CD4-positive, alpha-beta T cell treated with Interleukin-17A for 4 hours (primary cell): ENCODE measurements at places on chromosomes 5 and 9.

GRCh38 chr5:54915466-54916027 is 69.8 kb downstream of the ESM1 start:
- no peak for DNase-seq

- DNase-seq, result no peak
These were observed 16.0 kb downstream of the AQP3 start for GRCh38 chr9:33431420-33431819.

DNA sequence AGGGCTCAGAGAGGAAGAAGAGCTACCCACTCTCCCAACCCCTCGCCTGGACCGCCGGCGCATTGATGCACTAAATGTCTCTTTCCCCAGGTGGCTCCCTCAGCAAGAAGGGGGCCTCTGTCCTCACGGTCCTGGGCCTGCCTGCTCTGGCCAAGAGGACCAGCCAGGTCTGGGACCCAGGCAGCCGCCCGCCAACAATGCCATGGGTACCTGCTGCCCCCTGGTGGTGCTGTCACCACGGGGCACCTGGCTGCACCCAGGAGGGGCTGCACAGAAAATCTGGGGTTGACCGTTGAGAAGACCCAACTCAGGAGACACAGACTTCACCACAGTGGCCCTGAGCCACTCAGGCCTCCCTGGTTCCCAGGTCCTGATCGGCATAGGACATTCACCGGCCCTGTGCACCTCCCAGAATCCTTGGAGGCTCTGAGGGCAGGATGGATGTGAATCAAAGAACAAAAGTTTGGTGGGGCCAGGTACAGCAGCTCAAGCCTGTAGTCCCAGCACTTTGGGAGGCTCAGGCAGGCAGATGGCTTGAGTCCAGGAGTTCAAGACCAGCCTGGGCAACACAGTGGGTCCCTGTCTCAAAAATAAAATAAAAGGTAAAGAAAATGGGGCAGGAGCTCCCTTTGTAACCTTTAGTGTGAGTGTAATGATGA is 2.4 kb upstream of the VAV2 start:
- peak; percentile 87 for DNase-seq

DNA sequence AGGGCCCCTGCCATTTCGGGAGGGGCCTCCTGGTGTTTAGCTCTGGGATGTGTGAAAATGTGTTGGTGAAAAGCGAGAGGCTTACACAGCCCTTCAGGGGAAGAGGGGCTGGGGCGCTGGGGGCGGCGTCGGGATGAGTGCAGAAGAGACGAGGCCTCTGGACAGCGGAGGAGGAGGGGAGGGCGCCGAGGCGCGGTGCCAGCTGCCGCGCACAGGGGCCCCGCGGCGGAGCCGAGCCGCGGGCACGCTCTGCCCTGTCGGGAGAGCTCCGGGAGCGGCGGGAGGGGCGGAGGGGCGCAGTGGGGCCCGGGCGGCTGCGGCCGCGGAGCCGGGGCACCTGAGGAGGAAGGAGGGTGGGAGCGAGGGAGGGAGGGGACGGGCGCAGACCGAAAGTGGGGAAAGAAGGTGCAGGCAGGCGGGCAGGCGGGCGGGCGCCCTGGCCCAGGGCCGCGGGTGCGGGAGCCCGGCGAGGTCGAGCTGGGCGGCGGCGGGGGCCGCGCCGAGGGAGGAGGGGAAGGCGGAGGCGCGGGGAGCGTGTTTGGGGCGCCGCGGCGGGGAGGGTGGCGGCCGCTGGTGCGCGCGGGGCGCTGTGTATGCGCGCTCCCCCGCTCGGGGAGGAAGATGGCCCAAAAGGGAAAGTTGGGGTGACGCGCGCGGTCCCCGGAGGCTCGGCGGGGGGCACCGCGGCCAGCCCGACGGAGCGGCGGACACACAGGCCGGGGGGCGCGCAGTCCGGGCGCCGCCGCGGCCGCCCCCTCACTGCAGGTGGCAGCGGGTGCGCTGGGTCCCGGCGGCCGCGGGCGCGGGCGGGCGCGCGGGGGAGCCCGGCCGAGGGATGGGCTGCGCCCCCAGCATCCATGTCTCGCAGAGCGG is at the start of gene PDE8B:
PDE8B (plus strand) TSS at position 590 of the 873 bp plus-strand sequence; CDS start at position 836, 246 bp downstream.
- peak; percentile 18 for DNase-seq

GRCh38 chr5:41524174-41524573 is 13.8 kb upstream of the PLCXD3 start:
- no peak for DNase-seq

- DNase-seq, result no peak
These were observed 73.0 kb upstream of the SNX2 start for GRCh38 chr5:122701640-122702523.

DNA sequence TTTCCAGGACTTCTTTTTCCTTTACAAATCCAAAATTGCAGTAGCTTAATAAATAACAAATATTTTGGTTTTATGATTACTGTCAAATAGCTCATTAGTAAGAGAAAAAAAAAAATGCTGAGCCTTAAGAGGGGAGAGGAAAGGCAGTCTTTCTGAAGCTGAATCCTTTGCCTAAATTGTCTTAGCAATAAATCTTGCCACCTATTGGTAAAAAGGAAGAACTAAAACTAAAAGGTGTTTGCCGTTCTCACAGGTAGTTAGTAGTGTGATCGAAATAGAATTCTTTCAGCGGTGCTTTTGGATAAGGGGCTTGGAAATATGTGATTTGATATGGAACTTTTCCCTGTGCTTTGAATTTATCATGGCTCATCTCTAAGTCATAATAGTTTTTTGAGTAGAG is 31.2 kb downstream of the PIK3R1 start:
- no peak for DNase-seq

DNA sequence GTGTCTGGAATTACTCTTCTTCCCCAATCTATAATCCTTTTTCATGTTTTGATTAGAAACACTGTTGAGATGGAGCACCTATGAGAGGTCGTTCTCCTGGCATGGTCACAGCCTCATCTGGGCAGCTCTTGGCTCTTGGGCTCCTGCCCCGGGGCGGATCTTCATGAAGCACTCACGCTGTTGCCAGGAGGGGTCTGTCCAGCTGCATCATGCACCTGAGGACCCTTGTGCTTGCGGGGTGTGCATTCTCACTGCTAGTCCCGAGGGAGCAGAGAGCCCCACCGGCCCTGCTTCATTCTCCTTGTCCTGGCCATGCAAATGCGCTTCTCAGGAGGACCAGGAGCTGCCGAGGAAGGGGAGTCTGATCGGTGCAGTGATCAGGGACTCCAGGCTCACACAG is 117.6 kb upstream of the S1PR3 start:
- DNase-seq, result no peak

DNA sequence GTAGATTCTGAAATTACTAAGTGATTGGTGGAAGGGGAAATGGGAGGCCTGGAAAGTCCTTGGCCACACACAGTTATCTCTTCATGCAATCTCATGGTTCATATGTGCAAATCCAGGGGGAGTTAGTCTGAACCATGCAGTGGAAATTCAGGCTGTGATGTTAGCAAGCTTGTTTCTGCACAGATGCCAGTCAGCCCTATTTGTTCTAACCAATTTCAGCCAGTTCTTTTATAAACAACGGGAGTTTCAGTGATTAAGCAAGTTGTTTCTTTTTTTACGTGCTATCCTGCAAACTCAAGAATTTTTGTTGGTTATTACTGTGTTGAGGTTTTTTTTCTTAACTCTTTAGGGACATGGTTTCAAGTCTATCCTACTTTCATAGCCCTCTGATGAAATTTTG is 298.0 kb downstream of the FER start:
- no peak for DNase-seq

- no peak for DNase-seq
These were observed 39.5 kb upstream of the HSPB3 start for GRCh38 chr5:54415896-54416601.

DNA sequence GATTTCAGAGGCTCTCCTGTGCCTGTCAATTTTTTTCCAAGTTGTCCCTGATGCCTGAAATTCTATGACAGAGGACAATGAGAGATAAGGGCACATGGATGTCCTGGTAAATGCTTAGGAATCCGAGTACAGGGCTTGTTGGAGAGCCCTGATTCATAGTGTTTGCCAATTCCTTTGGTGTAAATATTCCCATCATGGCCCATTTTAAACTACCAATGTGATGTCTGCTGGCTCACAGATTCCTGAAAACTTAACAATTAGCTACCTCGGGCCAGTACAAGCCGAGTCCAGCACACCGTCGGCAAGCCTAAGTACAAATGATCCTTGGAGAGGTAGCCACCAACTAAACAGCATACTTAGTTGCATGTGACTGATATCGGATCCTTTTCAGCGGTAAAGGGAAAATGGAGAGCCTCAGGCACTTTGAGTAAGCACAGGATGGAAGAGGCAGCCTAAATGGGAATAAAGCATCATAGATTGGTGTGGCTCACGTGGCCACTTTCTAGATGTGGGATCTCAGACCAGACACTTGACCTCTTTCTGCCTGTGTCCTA is 3.6 kb downstream of the ITK start:
- no peak for DNase-seq

DNA sequence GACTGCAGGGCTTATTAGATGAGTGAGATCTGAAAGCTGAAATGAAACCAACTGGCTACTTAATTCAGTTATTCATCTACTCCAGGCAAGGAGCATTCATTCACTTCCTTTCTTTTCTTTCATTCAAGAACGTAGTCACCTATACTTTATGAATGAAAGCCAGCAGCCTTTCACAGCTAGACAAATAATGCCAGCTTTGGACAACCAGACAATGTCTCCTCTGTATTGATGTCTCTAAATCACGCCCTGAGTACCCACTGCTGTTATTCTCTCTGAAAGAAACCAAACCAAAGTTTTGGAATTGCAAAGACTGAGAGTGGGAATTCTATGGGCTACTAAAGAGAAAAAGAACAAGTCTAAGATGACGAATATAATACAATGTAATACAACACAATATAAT is 121.2 kb upstream of the PTPN3 start:
- no peak for DNase-seq

DNA sequence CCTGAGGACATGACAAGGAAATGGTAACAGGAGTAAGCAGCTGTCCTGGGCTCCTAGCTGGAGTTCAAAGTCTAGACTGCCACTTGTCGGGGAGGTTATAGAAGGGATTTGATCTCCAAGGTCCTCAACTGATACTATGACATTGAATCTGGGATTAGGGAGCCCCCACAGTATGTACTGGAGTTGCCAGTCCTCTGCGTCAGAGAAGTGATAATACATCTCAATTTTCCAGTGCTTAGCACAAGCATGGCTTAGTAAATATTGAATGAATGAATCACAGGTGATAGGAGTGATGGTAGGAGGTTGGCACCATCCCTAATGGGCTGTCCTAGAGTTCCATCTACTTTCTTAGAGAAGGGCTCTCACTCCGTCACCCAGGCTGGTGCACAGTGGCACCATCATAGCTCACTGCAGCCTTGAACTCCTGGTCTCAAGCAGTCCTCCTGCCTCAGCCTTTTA is 6.2 kb upstream of the TPM2 start:
- no peak for DNase-seq

DNA sequence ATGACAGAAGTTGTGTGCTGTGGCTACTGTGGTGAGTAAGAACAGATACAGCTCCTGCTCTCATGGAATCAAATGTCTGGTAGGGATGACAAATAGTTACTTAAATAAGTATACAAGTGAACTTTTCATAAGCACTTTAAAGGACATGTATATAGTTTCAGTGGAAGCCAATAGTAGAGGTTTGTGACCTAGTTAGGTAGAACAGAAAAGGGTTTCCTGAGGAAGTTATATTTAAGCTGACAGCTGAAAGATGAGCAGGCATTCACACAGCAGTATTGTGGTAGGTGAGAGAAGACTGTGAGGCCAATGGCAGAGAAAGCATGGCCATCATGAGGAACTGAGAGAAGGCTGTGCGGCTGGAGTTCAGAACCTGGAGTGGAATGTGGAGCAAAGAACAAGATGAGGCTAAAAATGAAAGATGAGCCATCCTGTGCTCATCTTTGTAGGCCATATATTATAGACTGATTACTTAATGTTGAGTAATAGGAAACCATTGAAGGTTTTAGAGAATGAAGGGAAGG is 15.4 kb downstream of the FAM174A start:
- no peak for DNase-seq

DNA sequence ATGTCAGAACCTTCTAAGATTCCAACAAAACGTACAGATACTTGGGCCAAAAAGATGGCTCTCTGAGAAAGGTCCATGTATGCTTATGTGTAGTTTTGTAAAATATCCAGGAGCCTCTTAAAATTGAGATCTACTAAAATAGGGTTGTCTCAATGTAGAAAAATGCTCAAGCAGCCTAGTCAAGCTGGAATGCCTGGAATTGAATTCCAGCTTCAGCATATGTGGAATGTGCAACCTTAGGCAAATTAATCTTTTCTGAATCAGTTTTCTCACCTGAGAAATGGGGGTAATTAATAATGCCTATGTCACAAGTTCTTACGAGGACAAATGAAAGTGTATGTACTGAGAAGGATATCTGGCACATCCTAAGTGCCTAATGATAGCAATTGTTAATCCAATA is 662.4 kb downstream of the DTWD2 start:
- DNase-seq, result no peak

GRCh38 chr9:72954431-72955125 is 1.7 kb upstream of the ALDH1A1 start:
- no peak for DNase-seq

GRCh38 chr5:76821136-76821535 is 2.3 kb downstream of the F2RL1 start:
- no peak for DNase-seq

GRCh38 chr9:98830554-98830953 is 23.1 kb downstream of the GALNT12 start:
- no peak for DNase-seq

- no peak for DNase-seq
These were observed 624.1 kb downstream of the ISL1 start for GRCh38 chr5:52007230-52007858.

DNA sequence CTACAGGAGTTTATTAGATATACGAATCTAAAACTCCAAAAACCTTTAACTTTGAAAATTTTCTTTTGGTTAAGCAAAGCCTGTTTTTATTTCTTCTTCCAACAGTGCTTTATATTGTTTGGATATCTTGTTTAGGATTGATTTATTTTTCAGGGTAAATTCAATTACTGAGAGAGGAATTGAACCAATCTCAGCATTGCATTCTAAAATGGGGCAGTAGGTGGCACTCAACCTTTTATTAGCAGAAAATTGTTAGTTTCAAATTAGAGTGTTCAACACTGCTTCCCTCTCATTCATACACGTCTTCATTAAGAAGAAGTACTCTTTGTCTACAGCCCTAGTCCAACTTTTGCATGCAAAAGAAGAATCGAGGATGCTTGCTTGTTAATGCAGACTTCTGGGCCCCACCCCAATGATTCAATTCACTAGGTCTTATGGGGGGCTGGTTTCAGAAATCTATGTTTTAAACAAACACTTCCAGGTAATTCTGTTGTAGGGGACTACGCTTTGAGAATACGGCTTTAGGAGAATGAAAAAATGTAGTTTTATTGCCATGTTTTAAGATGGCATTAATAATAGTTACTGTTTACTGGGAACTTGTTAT is 26.6 kb downstream of the MRPL22 start:
- DNase-seq, result no peak

DNA sequence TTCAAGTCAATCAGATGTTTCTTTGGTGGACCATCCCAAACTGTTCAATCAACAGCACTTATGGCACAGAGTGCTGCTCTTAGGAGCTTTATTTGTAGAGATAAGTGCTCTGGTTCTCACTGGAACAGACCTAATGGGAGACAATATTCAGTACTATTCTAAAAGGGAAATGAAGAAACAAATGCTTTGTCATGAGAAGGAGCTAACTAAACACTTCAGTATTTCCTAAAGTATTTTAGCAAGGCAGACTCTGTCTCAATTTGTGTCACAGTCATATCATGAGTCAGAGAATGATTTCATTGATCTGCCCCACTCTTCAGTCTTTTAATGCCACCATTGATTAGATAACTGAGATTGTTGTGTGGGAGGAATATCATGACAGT is 175.3 kb downstream of the SLF1 start:
- DNase-seq, result no peak

GRCh38 chr9:5554254-5554653 is 43.9 kb downstream of the PDCD1LG2 start:
- no peak for DNase-seq

GRCh38 chr5:117133198-117133597 is 558.6 kb upstream of the SEMA6A start:
- DNase-seq, result no peak
